Caki2 (cell line): ENCODE measurements at places on chromosomes 7 and 10.

DNA sequence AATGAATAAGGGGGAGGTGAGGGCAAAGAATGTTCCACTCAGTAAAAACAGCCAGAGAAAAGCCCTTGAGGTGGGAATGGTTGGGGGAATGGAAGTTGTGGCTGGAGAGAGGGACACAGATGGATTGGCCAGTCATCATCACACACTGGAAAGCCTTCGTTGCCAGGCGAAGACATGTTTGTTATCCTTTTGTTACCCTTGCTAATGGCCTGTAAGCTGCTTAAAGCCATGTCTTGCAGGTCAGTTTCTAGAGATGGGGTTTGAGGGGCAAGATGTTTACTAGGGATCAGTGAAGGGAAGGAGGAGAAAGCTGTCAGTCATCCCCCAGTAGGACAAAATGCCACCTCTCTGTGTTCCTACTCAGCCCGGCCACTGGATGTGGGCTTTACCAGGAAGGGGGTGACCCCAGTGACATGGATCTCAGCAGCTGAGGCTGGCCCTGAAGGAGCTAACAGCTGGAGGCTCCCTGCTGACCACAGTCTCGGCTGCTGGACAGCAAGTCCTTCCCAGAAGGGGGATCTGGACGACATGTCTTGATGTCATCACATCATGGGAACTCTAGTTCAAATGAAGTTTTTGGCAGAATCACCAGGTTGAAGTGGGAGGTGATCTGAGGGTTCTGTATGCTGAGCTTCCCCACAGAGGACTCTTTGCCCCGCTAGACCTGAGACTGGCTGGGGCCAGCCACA is 66.2 kb downstream of the TBXAS1 start:
- DNase-seq: no peak

DNA sequence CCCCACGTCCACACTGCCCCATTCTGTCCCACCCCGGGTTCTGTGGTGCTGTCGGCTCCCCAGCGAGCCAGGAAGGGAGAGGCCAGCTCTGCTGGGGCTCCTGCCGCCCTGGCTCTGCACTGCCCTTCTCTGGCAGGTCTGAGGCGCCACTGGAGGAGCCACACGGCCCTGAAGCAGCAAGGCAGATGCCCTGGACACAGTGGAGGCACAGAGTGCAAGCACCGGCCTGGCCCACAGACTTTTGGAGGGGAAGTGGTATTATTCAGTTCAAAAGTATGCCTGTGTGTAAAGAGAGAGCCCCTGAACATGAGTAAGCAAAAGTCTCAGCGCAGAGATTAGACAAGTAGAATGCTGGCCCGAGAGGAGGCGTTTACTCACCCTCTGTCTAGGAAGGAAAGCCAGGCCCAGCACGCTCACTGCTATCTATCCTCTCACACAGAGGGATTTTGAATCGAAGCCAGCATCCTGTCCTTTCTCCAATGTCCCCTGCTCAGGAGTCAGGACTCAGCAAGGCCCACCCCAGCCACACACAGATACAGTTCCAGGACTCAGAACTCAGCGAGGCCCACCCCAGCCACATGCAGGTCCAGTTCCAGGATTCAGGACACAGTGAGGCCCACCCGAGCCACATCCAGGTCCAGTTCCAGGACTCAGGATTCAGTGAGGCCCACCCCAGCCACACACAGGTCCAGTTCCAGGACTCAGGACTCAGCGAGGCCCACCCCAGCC is 115.0 kb downstream of the EGFR start:
- peak; percentile 90 for DNase-seq

- no peak for DNase-seq
These were observed 18.5 kb downstream of the BICC1 start for GRCh38 chr10:58531084-58531695.

- DNase-seq: peak; percentile 73
These were observed 21.7 kb upstream of the MALSU1 start for GRCh38 chr7:23277359-23277989.

DNA sequence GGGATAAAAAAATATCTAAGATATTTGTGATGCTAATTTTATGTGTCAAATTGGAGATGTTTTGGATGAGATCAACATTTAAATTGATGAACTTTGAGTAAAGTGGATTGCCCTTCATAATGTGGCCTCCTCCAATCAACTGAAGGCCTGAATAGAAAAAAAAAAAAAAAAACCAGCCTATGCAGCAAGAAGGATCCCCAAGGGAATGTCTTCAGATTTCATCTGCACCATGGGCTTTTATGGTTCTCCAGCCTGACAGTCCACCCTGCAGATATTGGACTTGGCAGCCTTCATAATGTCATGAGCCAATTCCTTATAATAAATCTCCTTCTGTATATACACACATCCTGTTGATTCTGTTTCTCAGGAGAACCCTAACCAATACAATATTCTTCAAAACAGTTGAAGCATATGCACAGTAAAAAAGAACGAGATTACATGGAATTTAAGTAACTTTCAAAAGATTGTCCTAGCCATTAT is 316.9 kb upstream of the PLXDC2 start:
- no peak for DNase-seq

DNA sequence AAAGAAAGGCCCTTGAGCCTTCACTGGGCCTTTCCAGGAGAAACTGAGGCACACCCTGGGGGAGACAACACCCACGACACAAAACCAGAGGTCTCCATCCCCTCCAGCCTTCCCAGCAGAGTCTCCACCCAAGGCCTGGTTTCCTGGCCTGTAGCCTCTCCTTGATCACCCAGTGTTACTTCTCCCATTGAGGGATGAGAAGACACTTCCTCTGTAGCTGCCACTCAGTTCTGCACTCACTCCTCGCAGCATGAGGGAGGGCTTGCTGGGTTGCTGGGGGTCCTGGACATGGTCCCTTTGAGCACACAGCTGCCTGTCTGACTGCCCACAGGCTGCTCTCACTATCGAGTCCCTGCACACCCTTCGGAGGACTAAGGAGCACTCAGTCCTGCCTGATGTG is 438.1 kb upstream of the FOXK1 start:
- DNase-seq: no peak

- peak; percentile 93 for DNase-seq
These were observed 43.9 kb downstream of the DOCK4 start for GRCh38 chr7:112162142-112162766.

DNA sequence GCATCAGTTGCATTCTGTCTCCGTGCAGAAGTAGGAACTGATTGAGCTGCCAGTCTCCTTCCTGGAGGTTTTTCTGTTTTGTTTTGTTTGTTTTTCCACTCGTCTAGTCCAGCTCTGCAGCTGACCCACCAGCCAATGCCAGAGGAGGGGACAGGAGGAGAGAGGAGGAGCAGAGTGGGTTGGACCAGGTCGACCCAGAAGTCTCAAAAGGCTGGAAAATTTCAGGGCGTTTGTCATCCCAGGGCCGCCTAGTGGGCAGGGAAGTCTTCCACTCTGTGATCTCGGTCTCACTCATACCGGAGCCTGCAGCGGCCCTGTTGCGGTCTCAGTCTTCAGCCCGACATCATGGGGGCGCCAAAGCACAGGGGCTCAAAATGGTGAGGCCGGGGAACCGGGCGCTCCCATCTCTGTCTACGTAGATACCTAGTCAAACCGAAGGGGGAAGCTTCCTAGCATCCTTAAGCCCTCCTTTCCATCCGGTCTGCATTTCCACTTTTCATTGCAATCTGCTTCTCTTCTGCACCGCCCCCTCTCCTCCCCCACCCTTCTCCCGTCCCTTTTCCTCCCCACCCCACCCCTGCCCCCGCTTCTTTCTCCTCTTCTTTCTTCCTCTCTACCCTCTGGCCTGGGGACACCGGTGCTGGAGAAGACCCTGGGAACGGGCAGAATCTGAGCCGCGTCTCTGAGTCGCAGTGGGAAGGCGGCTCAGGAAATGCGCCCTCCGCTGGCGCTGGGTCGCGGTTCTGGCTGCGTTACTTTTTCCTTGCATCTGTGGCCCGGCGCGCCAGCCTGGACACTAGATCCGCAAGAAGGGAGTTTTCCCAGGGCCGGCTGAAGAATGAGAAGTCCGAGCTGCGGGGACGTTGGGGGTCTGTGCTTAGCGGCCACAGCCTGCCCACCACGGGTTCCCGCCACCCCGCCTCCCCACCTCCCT is 16.2 kb upstream of the PAX2 start:
- DNase-seq: peak; percentile 95

DNA sequence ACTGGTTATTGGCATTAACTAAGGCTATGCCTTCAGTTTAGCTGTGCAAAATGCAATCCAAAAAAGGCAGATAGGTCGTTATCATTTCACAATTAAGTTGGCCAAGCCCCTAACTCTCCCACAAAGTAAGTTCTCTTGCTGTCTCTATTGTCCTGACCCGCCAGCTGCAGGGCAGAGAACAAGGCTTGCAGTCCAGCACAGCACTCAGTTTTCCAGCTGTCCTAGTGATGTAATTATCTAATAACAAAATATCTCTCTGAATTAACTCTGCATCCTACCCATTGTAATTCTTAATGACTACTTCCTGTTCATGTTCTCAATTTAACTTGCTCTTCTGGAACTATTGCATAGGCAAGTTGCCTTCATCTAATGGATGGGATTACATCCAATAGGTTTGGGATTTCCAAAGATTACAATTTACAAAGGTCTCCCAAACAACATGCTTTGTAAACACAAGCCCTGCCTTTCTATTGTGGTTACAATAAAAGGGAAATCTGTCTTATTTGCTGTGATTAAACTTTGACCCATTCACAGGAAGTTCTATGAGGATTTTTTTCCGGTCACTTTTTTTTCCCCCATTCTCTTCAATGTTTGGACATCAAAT is 55.2 kb downstream of the CDK6 start:
- no peak for DNase-seq

- no peak for DNase-seq
These were observed 90.0 kb downstream of the MYOF start for GRCh38 chr10:93392121-93392520.

DNA sequence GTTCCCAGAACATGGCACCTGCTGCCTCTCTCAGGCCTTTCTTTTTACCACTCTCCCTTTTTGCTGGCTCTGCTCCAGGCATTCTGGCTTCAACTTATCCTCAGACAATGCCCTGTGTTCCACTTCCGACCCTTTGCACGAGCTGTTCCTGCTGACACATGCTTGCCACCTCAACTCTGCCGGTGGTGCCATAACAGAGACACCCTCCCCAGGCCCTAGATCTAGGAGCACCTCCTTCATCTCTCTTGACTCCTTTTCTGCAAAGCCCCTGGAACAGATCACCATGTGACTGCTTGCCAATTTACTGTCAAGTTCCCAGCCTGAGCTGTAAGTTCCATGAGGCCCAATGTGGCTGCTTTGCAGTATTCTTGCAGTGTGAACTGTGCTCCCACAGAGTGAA is 256.0 kb upstream of the MKI67 start:
- DNase-seq: no peak

- DNase-seq: no peak
These were observed 44.2 kb downstream of the FEZF1 start for GRCh38 chr7:122260336-122260735.

- no peak for DNase-seq
These were observed 64.7 kb downstream of the CDK14 start for GRCh38 chr7:90660819-90661218.

GRCh38 chr10:93495654-93496321 is 624 bp upstream of the CEP55 start:
- DNase-seq: peak; percentile 50

DNA sequence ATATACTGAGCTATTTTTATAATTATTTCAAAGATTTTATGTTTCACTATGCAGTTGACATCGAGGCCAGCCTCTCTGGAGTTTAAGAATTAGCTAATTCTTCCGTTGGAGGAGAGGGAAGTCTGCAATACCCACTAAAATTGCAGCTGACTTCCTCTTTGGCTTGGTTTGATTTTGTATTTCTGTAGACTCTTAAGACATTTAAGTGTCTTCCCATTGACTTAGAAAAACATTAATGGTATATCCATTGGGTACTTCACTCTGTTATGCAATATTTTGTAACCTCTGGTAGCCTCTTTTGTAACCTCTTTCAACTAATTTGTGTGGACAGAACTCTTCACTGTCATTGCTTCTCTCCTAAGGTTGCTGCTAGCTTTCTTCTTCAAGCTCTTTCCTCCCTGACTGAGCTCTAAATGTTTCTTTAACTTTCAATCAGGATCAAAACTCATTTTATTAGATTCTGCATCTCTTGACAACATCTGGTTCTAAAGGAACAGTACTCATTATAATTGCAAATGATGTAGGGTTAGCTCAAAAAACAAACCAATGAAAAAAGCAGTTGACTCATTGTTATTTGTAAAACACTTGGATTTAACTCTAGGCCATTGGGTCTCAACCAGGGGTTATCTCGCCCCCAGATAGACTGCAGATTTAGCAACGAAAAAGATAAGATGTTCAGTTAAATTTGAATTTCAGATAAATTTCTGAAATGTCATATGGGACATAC is 1.7 kb upstream of the ANKRD22 start:
- DNase-seq: no peak

DNA sequence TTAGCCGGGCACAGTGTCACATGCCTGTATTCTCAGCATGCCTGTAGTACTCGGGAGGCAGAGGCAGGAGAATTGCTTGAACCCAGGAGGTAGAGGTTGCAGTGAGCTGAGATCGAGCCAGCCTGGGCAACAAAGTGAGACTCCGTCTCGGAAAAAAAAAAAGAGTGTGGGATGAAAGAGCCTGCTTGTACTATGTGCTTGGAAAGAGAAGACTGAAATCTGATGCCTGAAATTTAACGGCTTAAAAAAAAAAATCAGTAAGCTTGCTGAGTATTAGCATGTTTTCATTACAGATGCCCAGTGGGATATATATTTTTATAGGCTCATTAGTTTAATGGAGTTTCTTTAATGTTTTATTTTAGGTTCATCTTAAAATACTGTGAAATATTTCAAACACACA is 4.2 kb downstream of the NT5C2 start:
- no peak for DNase-seq

DNA sequence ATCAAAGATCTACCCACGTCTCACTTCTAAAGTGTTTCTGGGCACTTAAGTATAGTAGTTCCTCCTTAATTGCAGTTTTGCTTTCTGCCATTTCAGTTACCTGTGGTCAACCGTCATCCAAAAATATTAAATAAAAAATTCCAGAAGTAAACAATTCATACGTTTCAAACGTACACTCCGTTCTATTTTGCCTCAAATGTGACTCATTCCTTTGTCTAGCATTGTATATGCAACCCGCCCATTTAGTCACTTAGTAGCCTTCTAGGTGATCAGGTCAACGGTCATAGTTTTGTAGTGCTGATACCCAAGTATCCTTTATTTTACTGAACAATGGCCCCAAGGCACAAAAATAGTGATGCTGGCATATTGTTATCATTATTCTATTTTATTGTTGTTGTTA is 33.8 kb downstream of the HGF start:
- DNase-seq: no peak

DNA sequence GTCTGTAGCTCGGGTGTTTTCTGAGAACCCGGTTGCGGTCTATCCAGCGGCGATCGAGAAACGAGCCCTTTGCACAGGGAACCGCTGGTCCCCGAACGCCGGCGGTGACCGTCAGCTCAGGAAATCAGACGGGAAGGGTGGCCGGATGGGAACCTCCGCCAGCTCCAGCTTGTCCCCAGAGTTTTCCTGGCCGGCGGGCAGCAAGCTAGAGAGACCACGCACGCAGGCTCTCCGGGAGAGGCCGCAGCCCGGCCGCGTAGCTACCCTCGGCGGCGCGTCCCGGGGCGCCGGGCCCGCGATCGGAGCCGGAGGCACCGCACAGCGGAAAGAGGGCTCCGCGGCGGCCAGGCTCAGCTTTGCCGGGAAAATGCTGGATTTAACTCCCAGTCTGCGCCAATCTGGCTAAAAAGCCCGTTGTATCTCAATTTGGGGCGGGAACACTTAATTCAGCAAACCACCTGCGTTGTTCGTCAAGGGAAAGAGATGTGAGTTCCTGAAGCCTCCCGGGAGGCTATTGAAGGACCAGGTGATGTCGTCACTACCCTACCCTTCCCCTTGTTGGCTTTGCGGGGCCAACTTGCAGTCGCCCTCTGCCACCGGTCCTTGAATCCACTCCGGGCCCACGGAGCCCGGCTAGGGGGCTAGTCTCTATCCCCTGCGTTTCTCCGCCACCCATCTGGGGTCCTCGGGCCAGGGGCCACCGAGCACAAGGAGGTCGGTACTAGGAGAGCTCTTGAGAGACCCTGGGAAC is 859 bp upstream of the CH25H start:
- no peak for DNase-seq
